ENCODE measurements at places on chromosomes 13 and 19. TPM values are rescaled to one million over a fixed set of nuclear protein-coding genes. Genes with fewer than 3 reads are reported as not detected.

DNA sequence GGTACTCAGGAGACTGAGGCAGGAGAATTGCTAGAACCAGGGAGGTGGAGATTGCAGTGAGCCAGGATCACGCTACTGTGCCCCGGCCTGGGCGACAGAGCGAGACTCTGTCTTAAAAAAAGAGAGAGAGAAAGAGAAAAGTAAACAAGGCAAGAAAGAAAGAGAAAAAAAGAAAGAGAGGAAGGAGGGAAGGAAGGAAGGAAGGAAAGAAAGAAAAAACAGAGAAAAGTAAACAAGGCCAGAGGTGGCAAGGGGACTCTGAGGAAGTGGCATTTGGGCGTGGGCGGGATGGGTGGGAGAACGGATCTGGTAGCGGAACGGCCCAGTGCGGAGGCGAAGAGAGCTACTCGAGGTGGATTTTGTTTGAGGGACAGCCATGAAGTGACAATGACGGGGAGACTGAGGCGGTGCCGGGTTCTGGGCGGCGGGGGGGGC, 7.5 kb upstream of the ARRDC2 start:
- DNase-seq = no peak

GRCh38 chr13:32878163-32878562, 138.1 kb upstream of the KL start:
- peak; percentile 73 for DNase-seq

- DNase-seq = no peak
These were observed 1.4 kb downstream of the ZNF780B start for GRCh38 chr19:40054632-40055031.

DNA sequence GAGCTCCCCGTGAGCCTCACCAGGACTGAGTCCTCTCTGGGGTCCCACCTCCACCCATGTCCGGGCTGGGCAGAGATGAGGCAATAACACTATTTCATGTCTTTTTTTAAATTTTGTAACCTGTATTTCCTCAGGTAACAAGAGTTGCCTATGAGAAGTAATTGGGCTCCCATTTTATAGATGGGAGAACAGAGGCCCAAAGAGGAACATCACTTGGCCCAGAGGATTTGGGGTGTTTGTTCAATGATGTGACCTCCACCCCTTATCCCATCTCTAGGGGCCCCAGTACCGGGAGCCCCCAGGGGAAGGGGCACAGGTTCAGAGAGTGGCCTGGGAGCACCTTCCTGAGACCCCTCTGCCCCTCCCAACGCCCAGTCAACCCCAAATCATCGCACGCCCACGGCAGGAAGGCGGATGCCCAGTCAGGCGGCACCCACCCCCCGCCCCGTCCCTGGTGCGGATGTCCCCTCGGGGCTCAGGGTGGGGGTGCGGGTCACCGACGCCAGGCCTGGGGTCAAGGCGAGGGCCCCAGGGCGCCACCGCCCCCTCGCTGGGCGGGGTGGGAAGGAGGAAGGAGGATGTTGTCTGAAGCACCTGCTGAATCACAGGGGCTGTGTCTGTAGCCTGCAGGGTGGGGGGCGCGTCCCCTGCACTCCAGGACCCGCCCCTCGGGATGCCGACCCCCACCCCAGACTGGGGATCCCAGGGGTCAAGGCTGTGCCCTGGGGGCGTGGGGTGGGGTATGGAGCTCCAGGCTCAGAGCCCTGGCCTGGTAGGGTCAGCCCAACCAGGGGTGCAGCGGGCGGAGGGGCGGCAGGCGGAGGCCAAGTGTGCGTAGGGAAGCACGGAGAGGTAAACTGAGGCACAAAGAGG, 9.0 kb upstream of the CIRBP start:
- DNase-seq = no peak

DNA sequence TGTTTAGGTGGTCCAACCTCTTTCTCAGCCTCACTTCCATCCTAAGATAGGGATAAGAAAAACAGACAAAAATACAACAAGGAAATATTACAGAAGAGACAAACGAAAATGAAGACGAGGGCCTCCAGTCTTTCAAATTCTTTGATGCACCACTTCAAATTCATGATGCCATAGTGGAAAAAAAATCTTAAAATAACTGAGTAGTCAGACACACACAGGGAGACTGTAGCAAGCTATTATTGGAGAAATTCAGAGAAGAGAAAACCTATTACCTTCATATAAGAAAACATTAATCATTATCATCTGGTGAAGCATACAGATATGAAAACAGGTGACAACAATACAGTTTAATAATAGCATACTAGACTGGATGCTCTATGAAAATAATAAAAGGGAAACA, 548.2 kb downstream of the KCTD12 start:
- no peak for DNase-seq

DNA sequence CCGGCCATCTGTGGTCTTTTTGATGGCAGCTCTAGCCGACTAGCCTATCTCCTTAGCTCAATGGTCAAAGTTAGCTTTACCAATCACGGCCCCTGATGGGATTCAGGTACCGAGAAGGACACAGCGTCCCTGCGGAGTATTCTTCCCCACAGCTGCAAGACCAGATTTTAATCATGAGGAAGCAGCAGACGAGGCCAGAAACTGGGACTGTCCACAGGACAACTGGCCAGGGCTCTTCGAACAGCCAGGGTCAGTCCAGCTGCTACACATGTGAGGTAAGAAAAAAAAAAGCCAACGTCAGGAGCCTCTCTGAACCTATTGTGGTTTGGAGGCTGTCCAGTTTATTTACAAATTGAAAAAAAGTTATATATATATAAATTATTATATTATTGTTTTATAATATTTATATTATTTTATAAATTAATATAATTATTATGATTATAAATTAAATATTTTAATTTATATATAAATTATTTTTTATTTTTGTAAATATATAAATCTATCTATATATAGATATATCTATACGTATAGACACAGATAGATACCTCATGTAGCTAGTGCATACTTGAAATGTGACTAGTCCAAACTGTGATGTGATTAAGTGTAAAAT, 10.8 kb downstream of the RINL start:
- no peak for DNase-seq

DNA sequence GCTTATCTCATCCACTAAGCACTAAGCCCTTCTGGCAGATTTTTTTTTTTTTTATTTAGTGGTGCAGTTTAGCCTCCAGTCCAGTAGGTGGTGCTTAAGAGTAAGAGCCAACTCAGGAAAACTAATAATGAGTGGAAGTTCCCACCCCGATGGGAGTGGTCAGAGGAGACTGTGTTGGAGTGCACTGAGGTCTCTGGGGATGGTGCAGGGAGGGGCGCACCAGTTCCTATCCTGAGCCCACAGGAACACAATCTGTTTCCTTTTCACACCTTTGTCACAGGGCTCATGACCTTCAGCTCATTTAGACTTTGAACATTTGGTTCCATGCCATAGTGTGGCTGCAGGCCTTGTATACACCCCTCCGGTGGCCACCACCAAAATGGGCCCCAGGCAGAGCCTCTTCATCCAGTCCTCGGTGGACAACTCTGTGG, 367.4 kb downstream of the SPRY2 start:
- DNase-seq = no peak

GRCh38 chr19:30146346-30146745, 204.3 kb downstream of the URI1 start:
- no peak for DNase-seq

PRR12 gene
- 4.0 TPM for polyA plus RNA-seq

CCL25 gene
- not detected for polyA plus RNA-seq

KLK14 gene
- polyA plus RNA-seq = not detected

- peak; percentile 71 for DNase-seq
These were observed 3.3 kb upstream of the NUDT19 start for GRCh38 chr19:32688311-32688710.

RPL18 gene
- polyA plus RNA-seq = 2,254 TPM

DNA sequence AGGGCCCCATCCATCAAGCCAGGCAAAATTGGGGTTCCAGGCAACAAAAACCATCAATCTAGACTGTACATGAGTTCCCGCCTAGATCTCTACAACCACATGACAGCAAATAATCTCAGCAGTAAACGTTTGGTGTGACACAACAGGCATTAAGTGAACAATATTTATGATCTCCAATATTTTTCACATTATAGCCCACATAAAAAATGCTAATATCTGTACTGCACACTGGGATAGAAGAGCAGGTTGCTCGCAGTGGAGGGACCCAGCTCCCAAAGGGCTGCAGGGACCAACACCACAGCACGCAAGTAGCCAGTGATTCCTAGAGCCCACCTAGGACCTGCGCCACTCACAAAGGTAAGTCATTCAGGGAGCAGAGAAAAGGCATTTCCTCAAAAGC, 25.9 kb downstream of the LATS2 start:
- no peak for DNase-seq

USHBP1 gene
- not detected for polyA plus RNA-seq

DNA sequence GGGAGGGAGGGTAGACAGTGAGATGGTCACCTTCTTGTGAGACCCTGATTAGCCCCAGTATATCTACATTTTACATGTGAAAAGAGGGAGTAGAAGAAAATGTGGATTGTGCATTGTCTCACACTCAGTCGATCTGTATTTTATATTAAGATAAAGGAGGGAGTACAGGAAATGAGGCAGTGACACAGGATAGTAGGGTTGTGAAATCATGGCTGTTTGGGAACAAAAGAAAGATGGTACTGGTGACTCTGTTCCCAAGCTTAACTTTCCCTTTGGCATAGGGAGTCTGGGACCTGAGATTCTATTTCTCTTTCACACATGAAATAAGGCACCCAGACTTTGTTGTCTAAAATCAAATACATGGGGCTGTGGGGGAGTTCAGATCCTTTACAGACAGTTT, 194.7 kb downstream of the ABCC4 start:
- no peak for DNase-seq

DNA sequence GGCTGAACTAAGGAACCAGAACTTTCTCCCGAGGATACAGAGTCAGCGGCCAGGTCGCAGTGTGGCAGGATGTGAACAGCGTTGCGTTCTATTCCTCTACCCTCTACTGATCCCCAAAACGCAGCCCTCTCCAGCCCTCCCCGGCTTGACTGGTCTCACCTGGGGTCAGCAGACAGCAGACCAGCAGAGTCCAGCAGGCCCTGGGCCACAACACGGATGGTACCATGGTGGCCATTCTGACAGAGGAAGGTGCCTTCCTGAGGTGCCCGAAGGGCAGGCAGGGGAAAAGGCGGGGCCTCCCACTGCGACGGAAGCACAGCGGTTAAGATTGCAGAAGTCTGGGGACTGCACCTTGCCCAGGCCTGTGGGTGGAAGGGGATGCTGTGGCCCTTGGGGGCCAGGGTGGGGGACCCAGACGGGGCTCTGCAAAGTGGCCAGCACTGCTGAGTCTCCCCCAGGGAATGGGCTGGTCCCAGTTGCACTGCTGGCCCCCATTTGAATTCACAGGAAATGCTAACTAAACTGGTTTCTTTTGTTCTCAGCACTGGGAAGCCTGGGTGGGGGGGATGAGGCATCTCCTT, at the start of gene ICAM3:
Gene ICAM3 (minus strand): TSS at position 245 of the 581 bp plus-strand sequence. CDS start 10 bp downstream, at position 235.
- no peak for DNase-seq

DNA sequence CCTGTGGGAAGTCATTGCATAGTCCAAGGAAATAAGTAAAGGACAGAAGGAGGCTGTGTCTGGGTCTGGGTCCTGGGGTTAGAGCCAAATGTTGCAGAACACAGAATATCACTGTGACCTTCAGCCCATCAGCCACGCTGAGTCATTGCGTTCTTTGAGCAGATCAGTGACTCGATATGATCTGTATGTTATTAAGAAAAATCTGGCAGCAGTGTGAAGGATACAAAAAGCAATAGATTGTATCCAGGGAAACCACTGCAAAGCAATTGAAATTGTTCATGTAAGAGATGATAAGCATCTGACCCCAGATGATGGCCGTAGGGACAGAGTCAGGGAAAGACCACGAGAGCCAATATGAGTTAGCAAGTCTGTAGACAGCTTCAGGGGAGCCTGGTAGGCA, 1575.1 kb upstream of the SLC10A2 start:
- DNase-seq = peak; percentile 7

POMP gene
- 68.4 TPM for polyA plus RNA-seq

DNA sequence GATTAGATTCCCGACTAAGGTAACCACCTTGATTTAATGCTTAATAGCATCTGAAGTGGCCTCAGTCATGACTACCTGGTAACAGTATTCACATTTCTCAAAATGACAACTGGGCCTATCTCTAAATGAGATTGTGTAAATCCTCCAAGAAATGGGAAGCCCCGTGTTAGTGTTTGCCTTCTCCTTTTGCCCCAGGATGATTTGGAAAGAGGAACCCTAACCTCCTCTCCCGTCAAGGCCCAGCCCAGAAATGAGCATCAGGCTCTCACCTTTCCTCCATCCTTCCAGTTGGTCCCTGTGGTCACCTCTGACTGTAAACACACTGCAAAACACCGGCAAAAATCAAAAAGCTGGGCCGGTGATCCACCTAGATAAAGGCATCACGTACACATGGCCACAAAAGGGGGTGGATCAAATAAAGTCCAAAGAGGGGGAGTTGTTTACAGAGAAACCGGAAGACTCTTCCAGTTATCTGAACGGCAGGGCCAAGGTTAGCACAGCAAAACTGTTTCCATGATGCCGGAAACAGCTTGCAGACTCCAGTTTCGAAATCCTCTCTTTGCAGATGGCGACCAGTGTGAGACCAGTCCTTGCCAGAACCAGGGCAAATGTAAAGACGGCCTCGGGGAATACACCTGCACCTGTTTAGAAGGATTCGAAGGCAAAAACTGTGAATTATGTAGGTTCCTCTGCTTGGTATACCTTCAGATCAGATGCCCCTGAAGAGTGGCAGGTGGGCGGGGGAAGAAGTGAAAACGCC, 16.4 kb downstream of the F10 start:
- DNase-seq = no peak

GRCh38 chr13:76481738-76482137, 404.5 kb downstream of the KCTD12 start:
- DNase-seq = no peak

SEMA6B gene
- 0.73 TPM for polyA plus RNA-seq

RNF17 gene
- 0.03 TPM for polyA plus RNA-seq

- DNase-seq = peak; percentile 59
These were observed 501.8 kb downstream of the EFNB2 start for GRCh38 chr13:106033659-106034058.

DNA sequence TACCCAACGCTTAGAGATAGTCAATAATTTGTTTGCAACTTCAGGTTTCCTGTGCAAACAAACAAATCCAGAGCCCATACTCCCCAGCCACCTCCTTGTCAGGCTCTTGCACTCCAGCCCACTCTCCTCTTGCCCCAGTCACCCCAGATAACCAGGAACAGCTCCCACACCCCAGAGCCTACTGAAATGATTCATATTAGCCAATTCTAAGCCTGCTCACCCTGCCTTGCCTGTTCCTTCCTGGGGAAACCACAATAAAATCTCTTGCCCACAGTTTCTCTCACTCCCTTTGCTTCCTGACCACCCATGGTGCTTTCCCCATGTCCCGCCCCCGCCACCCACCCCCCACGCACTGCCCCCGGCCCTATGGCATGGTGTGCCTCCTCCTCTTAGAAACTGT, 3.8 kb upstream of the ACTL9 start:
- DNase-seq = no peak

GRCh38 chr13:45280011-45280410, 61.0 kb downstream of the TPT1 start:
- DNase-seq = no peak

All from IMR-90 (cell line).